Natural killer cell (primary cell): ENCODE measurements at places on chromosomes 13 and 19.

DNA sequence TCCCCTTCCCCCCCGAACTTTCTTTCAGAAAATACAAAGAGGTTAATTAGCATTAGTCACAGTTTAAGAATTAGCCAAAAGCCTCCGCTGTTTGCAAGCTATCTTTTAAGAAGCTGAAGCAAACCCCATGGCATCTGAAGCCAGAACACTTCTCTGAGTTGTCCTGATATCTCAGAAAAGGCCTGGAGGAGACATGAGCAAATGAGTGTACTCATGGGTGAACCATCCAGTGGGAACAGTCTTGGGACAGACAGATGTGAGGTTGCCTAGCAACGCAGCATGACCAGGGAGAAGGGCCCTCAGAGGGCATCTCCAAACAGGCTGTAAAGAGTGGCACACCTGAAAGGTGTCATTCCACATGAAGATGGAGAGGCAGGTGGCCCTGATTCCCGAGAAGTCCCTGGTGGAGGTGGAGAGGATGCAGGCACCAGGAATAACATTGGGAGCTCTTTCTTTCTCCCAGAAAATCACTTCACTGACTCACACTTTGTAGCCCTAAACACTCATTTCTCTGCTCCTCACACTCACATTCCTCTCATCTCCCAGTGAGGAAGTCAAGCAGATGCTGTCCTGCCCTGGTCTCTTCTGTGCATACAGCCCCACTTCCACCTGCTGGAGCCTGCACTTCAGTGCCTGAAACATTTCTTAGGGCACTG lies 87.0 kb upstream of the TSHZ3 start:
- no peak for DNase-seq
- no peaks in the 10 kb centered on the region for H3K4me1 ChIP-seq
- H3K4me3 ChIP-seq: no peak overlapping the region

GRCh38 chr13:60112771-60113170 lies 51.0 kb downstream of the DIAPH3 start:
- H3K27ac ChIP-seq: no peak overlapping the region
- no peaks in the 10 kb centered on the region for H3K27me3 ChIP-seq
- H3K4me1 ChIP-seq: no peaks in the 10 kb centered on the region
- no peak overlapping the region for H3K4me3 ChIP-seq

- no peak overlapping the region for H3K27ac ChIP-seq
- DNase-seq: no peak
- H3K36me3 ChIP-seq: no peaks in the 10 kb centered on the region
- no peak overlapping the region for H3K4me3 ChIP-seq
- no peaks in the 10 kb centered on the region for H3K27me3 ChIP-seq
Measured at GRCh38 chr13:42064966-42065365, 16.5 kb downstream of the DGKH start.

GRCh38 chr13:51944428-51944827 lies 66.8 kb downstream of the ATP7B start:
- DNase-seq: no peak
- no peak overlapping the region for H3K27ac ChIP-seq
- no peaks in the 10 kb centered on the region for H3K27me3 ChIP-seq
- no peaks in the 10 kb centered on the region for H3K36me3 ChIP-seq

DNA sequence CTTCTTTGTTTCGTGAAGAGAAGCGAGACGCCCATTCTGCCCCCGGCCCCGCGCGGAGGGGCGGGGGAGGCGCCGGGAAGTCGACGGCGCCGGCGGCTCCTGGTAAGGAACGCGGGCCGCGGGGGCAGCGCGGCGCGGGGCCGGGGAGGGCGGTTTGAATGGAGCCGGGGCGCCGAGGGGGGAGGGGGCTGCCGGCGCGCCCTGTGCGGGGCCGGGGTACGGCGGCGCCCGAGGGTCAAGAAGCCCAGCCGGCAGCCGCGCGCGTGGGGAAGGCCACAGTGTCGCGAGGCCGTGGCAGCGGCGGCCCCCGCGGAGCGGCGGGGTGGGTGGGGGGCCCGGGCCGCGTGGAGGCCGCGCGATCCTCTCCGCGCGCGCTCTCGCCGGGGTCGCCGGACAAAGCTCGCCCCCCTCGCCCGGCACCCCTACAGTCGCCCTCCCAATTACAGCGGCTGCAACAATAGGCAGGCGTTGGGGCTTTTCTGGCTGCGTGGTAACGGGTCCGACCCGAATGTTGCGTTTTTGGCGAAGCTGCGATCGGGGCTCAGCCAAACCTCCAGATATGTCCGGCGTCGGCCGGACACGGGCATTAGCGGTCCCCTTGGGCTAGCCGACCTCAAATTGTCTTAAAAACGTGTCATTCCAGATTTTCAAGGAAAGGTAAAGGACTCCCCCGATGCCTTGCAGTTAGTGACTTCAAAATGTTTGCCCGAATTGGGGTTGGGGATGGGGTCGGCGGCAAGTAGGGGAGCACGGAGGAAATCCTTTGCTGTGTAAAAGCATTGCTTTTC lies 437 bp downstream of the SMARCA4 start:
- H3K36me3 ChIP-seq: no peaks in the 10 kb centered on the region
- H3K4me1 ChIP-seq: peaks cover 41% of the 10 kb centered on the region
- H3K4me3 ChIP-seq: peak overlapping the region; percentile 71
- DNase-seq: peak; percentile 41

DNA sequence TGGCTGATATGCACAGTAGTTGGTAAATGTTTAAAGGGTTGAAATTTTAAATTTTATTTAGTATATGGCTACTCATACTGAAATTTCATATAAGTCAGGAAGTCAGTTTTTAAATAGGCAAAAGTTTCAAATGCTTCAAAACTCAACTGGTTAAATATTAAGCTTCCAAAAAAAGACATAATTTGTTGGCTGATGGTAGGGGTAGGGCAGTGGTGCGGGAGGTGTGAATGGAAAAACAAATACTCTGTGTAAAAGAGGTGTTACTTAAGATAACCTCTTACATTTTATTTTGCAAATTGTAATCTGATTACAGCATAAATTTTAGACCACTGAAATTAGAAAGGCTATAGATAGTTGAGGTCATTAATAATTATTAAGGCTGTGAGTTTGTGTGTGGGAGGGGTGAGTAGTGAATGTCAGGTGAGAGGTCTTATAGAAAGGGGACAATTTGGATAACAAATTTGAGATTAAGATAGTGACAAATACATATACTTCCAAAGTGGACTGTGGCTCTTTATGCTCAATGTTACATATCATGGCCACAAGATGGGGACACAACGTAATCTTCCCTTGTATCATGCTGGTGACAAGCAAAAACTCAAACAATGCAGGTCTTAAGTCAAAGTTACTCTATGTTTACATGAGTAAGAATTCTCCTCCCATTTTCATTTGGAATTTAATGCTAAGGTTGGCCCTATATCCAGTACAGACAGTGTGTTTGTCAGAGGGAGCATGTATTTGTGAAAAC lies 36.6 kb upstream of the OXGR1 start:
- H3K36me3 ChIP-seq: no peaks in the 10 kb centered on the region
- no peak for DNase-seq
- H3K4me3 ChIP-seq: no peak overlapping the region
- H3K27me3 ChIP-seq: no peaks in the 10 kb centered on the region
- H3K27ac ChIP-seq: no peak overlapping the region

GRCh38 chr13:40410315-40410714 lies 256.1 kb downstream of the FOXO1 start:
- no peaks in the 10 kb centered on the region for H3K4me1 ChIP-seq
- no peak overlapping the region for H3K4me3 ChIP-seq
- DNase-seq: no peak
- no peaks in the 10 kb centered on the region for H3K27me3 ChIP-seq
- H3K27ac ChIP-seq: no peak overlapping the region

- DNase-seq: no peak
- H3K4me3 ChIP-seq: no peak overlapping the region
- no peaks in the 10 kb centered on the region for H3K27me3 ChIP-seq
- no peak overlapping the region for H3K27ac ChIP-seq
- no peaks in the 10 kb centered on the region for H3K4me1 ChIP-seq
Measured at GRCh38 chr19:33960566-33960965, 163.9 kb downstream of the KCTD15 start.

DNA sequence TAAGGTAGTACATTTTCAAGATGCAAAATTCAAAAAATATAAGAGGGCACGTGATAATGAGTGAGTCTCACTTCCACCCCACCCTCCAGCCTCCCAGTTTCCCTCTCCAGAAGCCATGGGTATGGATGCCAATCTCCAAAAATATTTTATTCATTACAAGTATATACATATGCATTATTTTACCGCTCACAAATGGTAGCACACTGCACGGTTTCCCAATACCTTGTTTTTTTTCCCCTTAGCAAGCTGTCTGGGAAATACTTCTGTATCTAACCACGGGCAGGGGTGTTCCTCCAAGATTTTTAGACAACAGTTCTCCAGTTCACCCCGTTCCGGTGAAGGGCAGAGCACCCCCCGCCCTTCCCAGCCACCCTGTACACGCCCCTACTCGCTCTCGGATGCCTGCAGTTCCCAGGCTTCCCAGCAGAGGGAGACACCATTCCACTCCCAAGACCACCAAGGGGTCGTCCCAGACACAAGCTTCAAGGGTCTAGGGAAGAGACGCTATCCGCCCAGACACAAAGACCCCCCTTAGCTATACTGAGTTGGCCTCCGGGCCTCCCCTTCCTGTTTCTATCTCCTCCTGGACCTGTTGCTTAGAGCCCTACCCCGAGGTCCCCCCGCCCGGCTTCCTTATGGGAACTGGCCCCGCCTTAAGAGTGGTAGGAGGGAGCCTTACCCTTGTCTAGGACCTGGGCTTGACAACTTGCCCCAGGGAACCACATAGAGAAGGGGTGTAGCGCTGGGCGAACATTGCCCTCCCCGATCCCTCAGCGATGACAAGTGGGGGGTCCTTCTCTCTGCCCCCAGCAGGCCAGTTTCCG lies 1.1 kb upstream of the FXYD3 start:
- no peak overlapping the region for H3K27ac ChIP-seq
- H3K4me3 ChIP-seq: no peak overlapping the region
- DNase-seq: peak; percentile 68
- H3K4me1 ChIP-seq: peaks cover 7% of the 10 kb centered on the region
- peaks cover 5% of the 10 kb centered on the region for H3K27me3 ChIP-seq

GRCh38 chr13:29480893-29481525 lies 114.5 kb downstream of the SLC7A1 start:
- DNase-seq: no peak
- H3K27me3 ChIP-seq: no peaks in the 10 kb centered on the region
- H3K4me3 ChIP-seq: no peak overlapping the region
- H3K36me3 ChIP-seq: no peaks in the 10 kb centered on the region
- H3K27ac ChIP-seq: no peak overlapping the region
- H3K4me1 ChIP-seq: no peaks in the 10 kb centered on the region

DNA sequence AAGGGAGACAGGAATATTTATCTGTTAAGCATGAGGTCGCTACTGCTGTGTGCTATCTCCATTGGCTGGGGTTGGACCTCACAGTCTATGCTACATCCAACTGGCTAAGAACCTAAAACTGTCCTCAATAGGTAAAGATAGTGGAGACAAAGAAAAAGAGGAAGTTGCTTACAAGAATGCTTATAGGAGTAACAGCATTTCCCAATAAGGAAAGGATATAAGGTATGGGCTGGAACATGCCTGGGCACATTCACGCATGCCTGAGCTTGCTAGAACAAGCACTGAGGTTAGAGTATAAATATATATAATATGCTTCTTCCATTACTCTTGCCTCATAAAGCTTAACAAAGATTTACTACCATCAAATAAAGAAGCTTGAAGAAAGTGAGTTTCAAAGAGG lies 47.9 kb upstream of the CEACAM21 start:
- H3K36me3 ChIP-seq: no peaks in the 10 kb centered on the region
- peaks cover 32% of the 10 kb centered on the region for H3K4me1 ChIP-seq
- no peak for DNase-seq
- H3K27ac ChIP-seq: no peak overlapping the region
